ENCODE measurements at places on chromosomes 5 and 9.

GRCh38 chr9:124749781-124750180, 21.3 kb downstream of the NR6A1 start:
- no peak for DNase-seq

GRCh38 chr5:5899716-5900115, 477.2 kb downstream of the ICE1 start:
- no peak for DNase-seq

DNA sequence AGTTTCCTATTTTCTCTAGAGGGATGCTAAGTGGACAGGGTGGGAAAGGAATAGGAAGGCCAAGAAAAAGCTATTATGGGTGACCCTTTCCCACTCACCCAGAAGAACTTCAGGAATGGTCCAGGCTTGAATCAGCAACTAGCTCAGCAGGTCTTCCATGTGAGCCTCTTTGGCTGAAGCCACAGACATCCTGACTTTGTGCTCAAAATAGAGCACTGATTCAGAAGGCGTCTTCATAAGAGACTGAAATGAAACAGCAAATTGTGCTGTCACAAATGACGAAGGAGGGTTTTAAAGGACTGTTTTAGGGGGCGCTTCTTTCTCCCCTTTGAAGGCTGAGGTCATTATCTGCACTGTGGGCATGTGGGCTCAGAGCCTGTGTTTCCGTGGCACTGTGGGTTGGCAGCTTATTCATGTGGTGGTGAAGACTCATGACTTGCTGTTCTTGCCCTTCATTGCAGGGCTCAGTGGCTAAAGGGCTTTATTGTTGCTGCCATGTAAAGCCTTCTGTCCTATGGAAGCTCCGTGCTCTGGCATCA, 65.8 kb upstream of the NFIL3 start:
- no peak for DNase-seq

DNA sequence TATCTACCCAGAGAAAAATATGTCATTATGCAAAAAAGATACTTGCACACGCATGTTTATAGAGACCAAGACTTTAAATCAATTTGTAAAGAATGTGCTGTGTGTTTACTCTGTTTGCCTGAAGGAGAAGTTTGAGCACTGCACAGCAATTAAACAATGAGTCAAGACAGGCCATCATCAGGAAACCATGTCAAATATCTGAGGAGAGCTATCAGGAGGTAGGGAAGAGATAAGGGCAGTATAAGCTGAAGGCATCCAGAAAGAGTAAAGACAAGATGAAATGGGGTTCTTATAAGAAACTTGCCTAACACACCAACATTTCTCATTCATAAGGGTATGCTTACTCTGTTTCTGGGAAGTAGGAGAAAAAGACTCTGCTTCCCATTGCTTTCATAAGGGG, 405.8 kb upstream of the PTGER4 start:
- no peak for DNase-seq

DNA sequence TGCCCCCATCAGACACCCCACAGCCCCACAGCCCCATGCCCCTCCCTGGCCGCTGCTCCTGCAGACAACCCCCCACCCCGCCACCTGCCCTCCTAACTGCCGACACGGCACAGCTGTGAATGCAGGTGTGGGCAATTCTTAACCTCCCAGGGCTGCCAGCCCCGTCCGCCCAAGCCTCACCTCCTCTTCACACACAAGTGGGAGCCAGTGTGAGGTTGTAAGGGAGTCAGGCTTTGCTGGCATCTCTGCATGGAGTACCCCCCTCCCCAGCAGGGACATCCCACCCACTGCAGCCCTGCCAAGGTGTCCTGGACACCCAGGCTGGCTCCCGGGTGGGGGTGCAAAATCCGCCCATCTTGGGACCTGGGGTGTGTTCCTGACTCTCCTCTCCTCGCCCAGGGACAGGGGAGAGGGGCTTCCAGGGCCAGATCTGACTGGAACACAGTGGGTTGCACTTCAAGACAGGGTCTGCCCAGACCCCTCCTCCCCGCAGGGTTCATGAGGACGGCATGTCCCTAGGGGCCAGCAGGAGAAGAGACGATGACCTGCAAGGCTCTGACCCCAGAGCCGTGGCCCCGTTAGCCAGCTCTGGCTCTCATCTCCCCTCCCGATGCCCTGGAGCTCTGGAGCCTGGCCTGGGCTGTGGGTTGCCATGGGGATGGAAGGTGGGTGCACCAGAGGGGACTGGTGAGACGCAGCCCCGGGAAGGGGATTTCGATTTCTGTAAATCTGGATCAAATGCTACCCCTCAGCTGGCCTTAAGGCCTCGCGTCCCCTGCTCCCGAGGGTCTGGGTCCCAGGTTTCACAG, 34.4 kb downstream of the SARDH start:
- DNase-seq: no peak

DNA sequence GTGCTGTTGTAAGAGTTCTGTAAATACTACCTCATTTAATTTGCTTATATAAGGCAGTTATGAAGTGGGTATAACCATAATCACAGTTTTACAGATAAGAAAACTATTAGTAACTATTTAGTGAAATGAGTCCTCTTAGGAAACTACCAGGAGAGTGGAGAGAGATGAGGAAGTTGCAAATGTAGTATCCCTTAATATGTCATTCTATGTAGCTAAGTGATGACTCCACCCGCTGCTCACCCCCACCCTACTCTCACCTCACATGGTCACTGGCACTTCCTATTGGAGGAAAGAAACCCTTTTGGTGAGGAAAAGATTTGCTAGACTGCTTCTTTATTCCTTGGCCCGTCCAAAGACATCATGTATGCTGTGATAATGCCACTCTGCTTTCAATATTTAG, 241.8 kb upstream of the SLC24A2 start:
- no peak for DNase-seq
